Fibroblast of skin of scalp (primary cell): ENCODE measurements at places on chromosomes 1 and 21.

DNA sequence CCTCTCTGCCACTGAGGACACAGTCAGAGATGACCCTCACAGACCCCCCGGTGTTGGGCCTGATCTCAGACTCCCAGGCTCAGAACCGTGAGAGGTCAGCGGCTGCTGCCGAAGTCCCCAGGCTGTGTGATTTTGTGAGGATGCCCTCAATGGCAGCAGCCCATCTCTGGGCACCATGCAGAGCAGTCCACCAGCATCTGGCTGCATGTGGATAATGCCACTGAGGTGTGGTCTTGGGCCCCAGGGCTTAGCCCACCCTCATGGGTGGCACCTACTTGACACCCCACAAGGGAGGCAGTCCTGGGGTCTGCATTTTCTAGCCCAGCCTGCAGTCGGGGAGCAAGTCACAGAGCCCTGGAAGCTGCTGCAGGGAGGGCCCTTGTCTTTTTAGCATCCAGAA, 5.5 kb upstream of the ACTRT2 start:
- no peak for DNase-seq

DNA sequence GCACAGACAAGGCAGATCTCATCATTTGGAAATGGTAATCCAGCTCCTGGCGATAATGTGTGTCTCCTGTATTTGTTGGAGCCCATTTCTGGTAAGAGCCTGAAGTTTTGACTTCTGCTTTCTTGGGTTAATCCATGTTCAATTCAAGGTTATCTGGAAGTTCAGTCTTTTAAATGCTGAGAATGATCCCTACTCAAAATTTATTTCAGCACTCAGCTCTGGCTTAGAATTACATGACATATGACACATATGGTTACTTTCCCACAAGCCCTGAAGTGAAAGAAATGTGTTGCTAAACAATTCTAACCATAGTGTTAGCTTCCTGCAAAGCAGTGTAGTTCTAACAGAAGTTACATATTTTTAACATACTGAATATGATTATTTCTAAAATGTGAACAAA, 2.7 kb downstream of the PTGFR start:
- peak; percentile 34 for DNase-seq

DNA sequence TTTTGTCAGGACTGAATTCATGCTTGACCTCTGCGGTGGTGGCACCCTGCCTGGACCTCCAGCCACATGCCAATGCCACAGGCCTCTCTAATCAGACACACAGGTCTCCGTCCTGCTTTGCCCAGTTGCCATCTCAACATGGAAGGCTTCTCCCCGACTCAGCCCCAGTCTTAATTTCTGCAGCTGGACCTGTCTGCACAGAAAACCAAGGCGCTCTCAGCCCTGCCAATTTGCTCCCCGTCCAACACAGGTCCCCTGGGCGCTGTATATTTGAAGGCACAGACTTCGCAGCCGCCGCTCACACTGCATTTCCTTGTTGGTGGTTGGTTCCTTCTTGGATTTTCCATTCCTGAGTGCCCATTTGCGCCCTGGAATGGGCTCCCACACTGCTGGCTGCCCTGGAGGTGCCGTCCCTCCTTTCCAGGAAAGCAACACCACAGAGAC, 28.0 kb upstream of the PLEKHG5 start:
- DNase-seq: no peak

- DNase-seq: no peak
Measured at GRCh38 chr1:230050973-230051735, 15.9 kb upstream of the GALNT2 start.

DNA sequence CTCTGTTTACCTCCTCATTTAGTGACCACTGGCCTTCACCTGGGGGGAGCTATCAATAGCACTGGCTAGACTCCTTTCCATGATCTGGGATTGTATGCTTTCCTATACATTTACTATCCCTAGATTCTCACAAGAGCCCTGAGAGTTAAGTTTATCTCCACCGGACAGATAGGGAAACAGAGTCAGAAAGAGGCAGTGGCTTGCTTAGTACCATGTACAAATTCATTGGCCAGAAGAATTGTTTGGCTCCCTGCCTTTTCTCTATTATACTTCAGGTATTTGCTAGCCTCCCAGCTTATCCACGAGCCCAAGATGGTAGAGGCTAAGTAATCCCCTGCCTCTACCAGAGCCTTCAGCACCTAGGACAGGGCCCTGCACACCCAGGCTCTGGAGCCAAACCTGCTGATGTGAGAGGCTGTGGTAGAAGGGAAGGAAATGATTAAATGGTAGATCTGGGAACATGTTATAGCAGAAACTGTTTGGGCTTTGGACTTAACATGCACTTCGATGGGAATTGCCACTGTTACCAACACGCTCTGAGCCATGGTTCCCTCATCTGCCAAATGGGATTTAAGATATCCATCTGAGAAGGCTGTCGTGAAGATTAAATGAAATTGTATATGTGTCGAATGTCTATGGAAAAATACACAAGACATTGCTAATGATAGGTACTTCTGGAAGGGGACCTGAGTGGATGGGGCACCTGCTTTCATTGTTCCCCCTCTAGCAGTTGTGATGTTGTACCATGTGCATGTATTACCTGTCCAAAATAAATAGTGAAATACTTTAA, 3.1 kb upstream of the BLACAT1 start:
- peak; percentile 64 for DNase-seq

- no peak for DNase-seq
Measured at GRCh38 chr1:236156512-236157208, 14.3 kb downstream of the GPR137B start.

DNA sequence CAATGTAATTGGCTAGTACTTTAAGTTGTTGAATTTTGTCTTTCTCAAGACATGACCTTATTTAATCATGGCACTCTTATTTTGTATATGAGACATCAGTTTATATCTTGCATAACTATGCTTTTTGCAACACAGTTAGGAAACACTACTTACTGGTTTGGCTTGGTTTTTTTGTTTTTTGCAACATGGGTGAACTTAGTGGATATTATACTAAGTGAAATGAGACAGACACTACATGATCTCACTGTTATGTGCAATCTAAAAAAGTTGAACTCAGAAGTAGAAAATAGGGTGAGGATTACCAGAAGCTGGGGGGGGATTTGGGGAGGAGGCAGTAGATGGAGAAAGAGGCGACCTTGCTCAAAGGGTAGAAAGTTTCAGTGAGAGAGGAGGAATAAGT, 132.1 kb downstream of the PLA2G4A start:
- no peak for DNase-seq

- DNase-seq: no peak
Measured at GRCh38 chr1:84598418-84598817, 24.2 kb upstream of the CTBS start.

GRCh38 chr1:233796146-233796783, 108.2 kb upstream of the SLC35F3 start:
- DNase-seq: no peak

GRCh38 chr1:210074904-210075303, 136.9 kb downstream of the SYT14 start:
- no peak for DNase-seq

- peak; percentile 57 for DNase-seq
Measured at GRCh38 chr1:24386241-24386640, 27.3 kb downstream of the STPG1 start.

DNA sequence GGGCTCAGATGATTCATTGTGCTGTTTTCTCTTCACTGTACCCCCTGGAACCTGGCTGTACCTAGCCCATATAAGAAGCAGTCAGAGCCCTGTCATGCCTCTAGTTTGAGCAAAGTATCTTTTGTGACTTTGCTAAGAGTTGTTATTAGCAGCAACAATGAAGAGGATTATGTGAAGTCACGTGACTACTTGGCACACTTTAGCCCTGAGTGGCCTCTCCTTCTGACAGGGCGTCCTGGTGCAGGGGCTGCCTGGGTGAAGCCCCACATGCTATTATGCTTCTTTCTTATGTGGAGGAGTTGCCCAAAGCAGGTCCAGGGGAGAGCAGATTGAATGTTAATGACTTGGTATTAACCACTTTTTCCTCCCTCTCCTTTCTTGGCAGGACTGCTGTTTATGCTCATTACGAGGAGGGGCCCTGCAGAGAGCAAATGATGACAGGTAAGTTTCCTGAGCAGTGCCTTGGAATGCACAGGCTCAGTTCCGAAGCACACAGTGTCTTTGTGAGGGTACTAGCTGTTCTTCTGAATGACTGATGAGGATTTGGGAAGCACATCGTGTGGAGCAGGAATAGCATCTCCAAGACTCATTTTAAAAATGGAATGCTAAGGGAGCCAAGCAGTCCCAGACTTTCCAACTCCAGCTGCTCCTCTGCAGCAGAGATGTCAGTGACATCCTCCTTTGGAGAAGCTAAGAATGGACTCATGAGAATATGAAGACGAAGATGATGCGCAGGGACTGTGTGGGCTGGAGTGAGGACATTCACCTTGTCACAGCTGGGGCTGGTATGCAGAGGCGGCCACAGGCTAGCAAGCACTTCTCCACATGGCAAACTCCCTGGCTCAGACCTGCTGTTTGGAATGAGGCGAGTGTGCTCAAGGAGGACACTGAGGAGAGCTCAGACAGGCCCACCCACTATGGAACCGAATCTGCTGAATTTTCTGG, 15.2 kb upstream of the ST3GAL3 start:
- no peak for DNase-seq

- DNase-seq: no peak
Measured at GRCh38 chr1:90800012-90800717, 83.1 kb upstream of the BARHL2 start.

DNA sequence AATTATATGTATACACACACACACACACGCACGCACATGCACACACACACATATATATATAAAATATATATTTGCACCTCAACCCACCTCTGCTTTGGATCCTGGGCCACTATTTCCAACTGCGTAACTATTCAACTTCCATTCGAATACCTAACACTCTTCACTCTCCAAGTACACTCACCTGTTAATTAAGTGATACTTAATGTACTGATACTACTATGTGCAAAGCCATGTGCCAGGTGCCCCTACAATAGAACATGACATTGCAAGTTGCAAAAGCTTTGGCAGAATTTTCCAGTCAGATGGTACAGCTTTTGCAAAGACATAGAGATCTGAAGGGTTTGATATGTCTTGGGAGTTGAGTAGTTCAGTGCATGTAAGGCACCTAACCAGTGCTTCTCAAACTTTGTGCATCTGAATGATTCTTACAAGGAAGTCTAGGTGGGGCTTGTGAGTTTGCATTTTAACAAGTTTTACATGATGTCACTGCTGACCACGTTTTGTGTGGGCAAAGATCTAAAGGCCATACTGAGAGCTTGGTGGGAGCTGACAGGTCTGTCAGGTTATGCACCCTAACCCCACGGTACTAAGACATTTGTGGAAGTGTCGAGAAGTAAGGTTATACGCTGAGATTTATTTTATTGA, 7.2 kb downstream of the CXADR start:
- no peak for DNase-seq

GRCh38 chr1:64490213-64490818, 20.4 kb downstream of the CACHD1 start:
- no peak for DNase-seq

GRCh38 chr1:14098294-14098913, 398.4 kb downstream of the PRDM2 start:
- peak; percentile 13 for DNase-seq

GRCh38 chr1:53888681-53889080, 916 bp downstream of the YIPF1 start:
- no peak for DNase-seq

- no peak for DNase-seq
Measured at GRCh38 chr1:88357729-88358128, 326.3 kb upstream of the PKN2 start.

DNA sequence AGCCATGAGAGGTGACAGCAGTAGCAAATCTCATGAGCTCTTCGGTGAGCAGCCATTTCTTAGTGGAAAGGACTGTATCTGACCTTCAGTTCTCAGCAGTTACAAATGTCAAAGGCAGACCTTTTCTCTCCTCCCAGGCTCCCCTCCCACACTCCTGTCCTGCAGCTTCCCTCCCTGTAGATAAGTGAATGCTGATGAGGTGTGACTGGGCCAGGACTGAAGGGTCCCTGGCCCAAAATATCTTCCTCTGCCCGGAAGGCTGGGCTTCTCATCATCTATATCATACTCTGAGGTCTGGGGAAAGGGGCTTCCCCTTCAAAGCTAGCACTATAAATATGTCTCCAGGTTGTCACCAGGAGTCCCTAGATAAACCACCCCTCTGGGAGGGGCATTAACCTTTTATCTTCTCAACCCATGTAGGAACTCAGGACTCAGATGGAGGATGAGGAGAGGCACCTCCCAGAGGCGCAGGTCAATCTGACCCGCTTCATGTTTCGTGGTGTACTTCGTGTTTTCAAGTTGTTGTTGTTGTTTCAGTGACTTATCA, 3.6 kb upstream of the ADAMTSL4 start:
- no peak for DNase-seq

- no peak for DNase-seq
Measured at GRCh38 chr1:147124266-147124665, 48.0 kb downstream of the PRKAB2 start.
